ENCODE measurements at places on chromosomes 7 and 10.
A peak's percentile ranks its signal among the peaks of the same experiment; 100 is the strongest.

- no peak for DNase-seq
Observed at GRCh38 chr10:43260117-43260761, 6.6 kb downstream of the RASGEF1A start.

DNA sequence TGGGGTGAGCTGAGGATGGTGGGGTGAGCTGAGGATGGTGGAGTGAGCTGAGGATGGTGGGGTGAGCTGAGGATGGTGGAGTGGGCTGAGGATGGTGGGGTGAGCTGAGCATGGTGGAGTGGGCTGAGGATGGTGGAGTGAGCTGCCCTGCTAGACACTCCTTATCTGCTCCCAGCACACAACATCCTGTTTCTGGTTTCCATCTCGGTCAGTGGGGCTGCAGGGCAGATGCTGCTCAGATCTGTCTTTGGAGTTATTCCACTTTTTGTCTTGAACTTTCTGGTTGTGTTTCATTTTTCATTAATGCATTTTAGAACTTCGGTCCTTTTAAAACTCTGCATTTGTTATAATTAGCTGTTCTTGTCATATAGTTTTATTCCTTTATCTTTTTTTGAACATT is 67.9 kb upstream of the ANTXRL start:
- no peak for DNase-seq

GRCh38 chr7:28986028-28986764 is 28.1 kb upstream of the TRIL start:
- DNase-seq, result no peak

GRCh38 chr10:12350925-12351324 is 1.6 kb downstream of the CAMK1D start:
- DNase-seq, result no peak

DNA sequence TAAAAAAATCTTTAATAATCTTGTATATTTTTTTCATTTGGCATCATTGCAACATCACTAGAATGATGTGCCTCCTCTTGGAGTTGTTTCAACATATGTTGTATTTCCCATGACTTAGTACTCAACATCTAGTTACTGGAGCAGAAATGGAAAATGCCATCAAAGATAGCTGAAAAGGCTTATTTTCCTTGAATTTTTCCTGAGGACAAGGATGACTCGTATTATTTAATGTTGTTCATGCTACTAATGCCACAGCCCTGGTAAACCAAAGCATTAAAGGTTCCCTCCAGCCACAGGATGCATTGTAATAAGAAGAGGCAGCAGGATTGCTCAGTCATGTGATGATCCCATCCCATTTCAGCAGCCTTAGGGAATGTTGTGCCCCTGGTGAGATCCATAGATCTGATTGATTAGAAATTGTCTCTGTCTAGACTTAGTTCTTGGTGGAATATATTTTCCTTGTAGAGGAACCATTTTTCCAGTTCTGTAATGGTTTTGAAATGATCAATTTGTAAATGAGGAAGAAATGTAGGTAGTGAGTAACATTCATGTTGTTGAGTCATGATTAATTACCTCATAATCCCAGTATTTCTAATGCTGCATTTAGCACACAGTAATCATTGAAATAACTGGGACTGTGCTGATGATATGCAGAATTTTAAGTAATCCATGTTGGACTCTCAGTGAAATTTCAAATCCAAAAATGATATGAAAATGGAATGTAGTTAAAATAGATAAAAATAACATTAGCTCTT is 91.3 kb upstream of the SMIM30 start:
- DNase-seq, result no peak

GRCh38 chr10:116785282-116785681 is 42.9 kb upstream of the HSPA12A start:
- DNase-seq, result no peak

DNA sequence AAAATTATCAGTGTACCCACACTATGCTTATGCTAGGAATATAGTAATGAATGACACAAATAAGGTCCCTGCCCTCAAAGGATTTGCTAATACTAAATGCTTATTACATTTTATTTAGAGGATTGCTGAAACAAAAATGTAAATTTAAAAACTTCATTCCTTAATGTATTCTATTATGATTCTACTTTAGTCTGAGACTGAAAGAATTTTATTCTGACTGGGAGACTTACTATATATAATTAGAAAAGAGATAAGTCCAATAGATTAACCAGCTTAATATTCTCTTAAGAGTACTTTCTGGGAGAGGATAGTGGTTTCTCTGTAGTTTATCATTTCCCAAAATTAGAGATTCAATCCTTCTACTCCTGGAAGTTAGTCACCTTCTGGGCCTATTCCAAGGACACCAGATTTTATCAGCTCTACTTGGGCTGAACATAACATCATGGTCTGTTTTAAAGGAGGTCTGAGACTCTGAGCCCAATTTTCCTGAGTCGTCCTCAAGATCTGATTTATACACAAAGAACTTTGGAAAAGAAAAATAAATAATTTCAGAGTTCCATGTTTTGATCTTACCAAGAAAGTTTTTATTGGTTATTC is 41.1 kb downstream of the ASZ1 start:
- DNase-seq, result no peak

DNA sequence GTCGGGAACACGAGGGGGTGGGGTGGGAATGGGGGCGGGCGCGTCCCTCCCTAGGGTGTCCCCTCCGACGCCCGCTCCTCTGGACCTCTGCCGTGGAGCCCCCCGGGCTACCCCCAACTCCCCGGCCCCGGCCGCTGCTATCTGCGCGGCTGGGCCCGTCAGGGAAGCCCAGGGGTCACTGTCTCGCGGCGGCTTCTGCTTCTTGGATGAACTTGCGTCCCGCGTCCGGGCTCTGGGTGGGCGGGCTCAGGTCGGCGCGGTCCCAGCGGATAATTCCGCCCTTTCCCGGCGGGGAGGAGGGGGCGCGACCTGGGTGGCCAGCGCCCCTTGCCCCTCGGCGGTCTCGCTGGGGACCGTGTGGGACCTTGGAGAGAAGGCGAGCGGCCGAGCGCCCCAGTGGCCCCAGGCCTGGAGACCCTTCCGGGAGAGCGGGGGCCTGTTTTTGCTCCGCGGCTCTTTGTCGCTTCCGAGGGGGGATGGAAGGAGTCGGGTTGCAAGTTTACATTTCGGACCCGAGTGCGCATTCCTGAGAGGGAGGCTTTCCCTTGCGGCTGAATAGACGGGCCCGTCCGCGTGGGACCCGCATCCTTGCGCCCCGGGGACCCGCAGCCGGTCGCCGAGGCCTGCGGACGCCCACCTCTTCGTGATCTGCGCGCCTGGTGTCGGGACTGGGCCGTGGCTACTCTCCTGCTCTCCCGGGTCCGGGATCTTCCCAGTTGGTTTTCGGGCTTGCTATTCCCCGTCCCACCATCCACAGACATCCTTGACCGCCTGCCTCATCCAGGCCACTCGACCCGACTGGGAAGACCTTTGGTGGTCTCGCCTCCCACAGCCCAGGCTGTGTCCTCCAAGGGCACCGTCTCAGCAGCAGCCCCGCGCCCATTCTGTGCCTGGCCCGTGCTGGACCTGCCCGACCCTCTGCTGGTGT is 812 bp downstream of the DOCK1 start:
- no peak for DNase-seq

GRCh38 chr10:93612311-93612710 is at the start of gene PDE6C:
TSS of gene PDE6C (plus strand) at chr10:93612537. CDS start at chr10:93612726, 189 bp downstream.
- no peak for DNase-seq

DNA sequence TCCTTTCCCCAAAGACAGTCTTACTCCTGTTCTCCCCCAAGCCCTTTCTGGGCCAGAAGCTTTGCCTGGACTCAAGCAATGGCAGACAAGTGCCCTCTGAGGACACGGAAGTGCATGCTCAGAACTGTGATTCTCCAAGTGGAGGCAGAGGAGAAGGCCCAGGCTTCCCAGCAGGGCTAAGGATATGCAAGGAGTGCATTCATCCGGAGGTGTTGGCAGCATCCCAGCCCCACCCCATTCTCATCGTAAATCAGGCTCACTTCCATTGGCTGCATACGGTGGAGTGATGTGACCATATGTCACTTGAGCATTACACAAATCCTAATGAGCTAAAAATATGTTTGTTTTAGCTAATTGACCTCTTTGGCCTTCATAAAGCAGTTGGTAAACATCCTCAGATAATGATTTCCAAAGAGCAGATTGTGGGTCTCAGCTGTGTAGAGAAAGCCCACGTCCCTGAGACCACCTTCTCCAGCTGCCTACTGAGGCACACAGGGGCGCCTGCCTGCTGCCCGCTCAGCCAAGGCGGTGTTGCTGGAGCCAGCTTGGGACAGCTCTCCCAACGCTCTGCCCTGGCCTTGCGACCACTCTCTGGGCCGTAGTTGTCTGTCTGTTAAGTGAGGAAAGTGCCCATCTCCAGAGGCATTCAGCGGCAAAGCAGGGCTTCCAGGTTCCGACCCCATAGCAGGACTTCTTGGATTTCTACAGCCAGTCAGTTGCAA is 1.4 kb upstream of the RBP3 start:
- DNase-seq, result peak; percentile 3

DNA sequence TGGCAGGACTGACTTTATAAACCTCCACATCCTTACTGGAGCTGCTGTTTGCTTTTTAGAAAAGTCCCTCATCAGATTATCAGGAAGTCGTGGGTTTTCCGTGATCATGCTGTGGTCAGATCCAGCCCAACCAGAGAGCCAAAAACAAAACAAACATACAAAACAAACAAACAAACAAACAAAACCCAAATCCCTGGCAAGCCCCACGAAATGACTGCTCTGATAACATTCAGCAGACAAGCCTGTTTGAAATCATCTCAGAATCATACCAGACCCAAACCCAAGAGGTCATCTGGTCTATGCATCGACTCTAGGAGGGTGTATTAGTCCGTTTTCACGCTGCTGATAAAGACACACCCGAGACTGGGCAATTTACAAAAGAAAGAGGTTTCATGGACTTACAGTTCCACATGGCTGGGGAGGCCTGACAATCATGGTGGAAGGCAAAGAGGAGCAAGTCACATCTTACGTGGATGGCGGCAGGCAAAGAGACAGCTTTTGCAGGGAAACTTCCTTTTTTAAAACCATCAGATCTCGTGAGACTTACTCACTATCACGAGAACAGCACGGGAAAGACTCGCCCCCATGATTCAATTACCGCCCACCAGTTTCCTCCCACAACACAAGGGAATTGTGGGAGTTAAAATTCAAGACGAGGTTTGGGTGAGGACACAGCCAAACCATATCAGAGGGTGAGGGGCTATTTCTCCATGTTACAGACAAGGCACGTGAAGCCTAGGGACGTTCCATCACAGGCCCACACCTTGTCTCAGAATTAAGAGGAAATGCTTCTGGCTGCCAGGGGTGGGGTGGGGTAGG is 85.7 kb downstream of the PARP12 start:
- no peak for DNase-seq

GRCh38 chr7:32942415-32943251 is 14.6 kb upstream of the FKBP9 start:
- no peak for DNase-seq

DNA sequence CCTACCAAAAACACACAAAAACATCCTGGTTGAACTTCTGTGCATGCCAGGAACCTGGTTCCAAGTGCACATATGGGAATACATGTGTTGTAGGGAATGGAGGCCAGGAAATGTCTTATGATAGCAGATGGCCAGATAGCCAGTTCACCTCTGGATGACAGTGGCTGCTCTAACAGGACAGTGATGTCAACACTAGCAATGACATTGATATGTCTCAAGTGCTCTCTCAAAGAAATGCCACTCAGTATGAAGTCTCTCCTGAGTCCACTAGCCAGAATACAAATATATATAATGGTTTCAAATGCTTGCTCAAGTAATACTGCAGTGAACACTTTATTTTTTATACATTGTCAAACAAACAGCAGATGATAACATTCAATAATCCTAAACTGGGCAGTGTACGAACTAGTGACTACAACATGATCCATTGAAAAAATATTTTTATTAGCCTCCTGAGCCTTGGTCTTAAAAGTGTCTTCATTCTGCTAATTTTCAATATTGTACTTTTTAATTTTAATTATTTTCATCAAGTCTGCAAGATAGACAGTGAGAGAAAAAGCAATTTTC is 26.0 kb upstream of the PCDH15 start:
- DNase-seq, result no peak

GRCh38 chr7:156152390-156152789 is 340.1 kb upstream of the SHH start:
- DNase-seq, result no peak

DNA sequence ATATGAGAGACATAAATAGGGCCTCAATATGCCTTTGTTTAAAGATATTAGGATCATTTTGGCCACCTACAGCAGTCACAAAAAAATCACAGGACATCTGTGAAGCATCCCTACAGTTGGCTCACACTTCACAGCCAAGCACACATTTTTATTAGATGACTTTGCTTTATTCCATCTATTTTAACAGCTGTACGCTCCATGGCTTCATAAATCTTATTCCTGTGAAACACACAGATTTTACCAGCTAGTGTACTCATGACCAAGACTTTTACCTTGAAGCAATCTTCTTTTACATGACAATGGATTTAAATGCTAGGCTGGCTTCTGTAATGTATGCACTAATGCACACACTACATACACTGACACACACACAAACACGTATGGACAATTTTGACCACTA is 254.8 kb upstream of the PITRM1 start:
- no peak for DNase-seq

GRCh38 chr10:93245779-93246178 is 172.1 kb downstream of the CYP26A1 start:
- DNase-seq, result no peak

- DNase-seq, result no peak
Observed at GRCh38 chr7:71637578-71637977, 505.6 kb downstream of the GALNT17 start.

GRCh38 chr10:112949875-112950507 is at the start of gene TCF7L2:
TSS of gene TCF7L2 (plus strand) at chr10:112950247. CDS start at chr10:112950757, 510 bp downstream.
- DNase-seq, result peak; percentile 67

GRCh38 chr7:139811066-139811465 is 18.0 kb upstream of the TBXAS1 start:
- no peak for DNase-seq

GRCh38 chr10:13816195-13816925 is 229.6 kb downstream of the PRPF18 start:
- DNase-seq, result no peak

DNA sequence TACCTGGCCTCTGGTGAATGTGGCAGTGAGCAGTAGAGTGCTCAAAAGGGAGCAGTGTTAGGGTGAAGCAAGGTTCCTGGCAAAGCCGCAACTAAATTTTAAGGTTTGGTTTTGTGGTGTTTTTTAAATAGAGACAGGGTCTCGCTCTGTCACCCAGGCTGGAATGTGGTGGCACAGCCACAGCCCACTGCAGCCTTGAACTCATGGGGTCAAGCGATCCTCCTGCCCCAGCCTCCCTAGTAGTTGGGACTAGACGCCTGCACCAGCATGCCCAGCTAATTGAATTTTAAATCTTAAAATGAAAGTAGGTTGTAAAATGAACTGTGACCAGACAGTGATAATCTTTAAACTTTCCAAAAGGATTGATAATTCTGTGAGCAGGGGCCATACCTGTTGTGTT is 130.4 kb downstream of the CCNY start:
- no peak for DNase-seq

- DNase-seq, result no peak
Observed at GRCh38 chr10:101745074-101745696, 30.7 kb downstream of the FGF8 start.

DNA sequence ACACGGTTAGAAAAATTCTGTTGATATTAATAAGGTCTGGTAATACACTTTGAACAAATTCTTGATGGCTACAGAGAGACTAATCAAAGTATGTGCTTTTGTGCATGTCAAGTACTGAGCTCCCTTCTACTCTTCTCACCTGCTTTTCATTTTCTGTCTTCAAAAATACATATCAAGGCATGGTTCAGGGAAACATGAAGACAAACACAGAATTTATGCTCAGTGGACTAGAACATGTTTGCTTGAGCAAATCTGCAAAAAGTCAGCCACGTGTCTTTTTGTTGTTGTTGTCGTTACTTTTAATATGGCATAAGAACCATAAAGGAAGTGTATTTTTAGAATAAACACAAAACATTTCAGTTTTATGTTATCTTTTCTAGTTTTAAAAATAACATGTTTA is 21.9 kb downstream of the CDK13 start:
- DNase-seq, result no peak

- no peak for DNase-seq
Observed at GRCh38 chr10:23892296-23892695, 316.6 kb upstream of the KIAA1217 start.

Data from NCI-H187 (cell line).